ENCODE measurements at places on chromosomes 11 and 22.

GRCh38 chr11:105389952-105390351 is 219.9 kb upstream of the GRIA4 start:
- no peak for DNase-seq

GRCh38 chr22:49519117-49519737 is 308.4 kb downstream of the BRD1 start:
- no peak for DNase-seq

- no peak for DNase-seq
Measured at GRCh38 chr11:101866619-101867491, 48.0 kb upstream of the CEP126 start.

DNA sequence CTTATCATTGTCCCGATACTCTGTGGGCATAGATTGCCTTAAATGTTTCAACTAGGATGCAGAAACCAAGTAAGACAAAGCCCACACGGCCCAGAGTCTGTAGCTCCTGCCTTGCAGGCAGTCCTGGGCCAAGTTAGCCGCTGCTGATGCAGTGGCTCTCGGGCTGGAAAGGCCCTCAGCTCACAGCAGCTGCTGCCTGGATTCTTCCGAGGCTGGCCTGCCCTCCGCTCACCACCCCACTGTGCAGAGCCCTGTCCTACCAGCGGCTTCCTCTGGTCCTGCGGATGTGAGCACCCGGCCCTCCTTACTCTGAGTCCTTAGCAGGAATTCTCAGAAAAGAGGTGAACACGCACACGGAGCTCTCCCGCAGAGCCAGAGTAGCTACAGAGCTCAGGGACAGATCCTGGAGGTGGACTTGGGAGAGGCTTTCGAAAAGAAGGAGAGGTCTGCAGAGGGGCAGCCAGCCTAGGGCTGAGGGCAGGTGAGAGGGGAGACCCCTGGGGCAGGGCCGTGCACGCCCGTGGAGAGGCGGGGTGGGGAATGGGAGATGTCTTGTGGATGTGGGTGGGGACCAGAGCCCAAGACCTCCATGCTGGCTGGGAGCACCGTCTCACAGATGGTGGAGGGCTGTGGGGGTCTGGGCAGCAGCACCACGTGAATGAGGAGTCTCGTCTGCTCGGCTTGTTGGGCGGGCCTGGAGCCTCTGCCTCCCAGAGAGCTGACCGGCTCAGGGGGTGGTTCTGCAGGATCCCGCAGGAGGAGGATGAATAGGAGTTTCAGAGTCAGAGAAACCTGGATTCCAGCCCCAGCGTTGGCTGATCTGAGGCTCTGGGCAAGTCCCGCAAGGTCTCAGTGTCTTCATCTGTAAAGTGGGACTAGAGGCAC is 117.4 kb upstream of the B3GAT1 start:
- DNase-seq = no peak

DNA sequence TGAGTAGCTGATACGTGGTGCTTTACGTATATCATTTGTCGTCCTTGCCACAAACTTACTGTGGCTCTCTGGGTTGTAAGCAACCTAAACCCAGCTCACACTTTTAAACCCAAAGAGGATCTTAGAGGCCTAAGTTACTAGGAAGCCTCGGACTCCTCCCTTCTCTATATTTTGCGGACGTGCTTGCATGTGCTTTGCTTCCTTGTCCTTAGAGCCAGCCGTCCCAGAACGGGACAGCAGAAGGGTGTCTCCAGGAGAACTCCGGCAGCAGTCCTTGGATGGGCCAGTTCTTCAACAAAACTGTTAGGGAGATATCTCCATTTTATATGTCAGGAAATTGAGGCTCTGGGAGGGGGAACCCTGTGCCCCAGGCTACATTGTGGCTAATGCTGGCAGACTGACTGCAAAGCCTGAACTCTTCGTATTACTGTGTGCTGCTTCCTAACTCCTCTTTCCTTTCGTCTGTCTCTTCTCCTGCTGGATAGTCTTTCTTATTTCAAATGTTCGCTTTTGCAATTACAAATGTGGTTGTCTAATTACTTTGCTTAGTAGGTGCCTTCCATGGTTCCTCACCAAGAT is 33.8 kb downstream of the TNRC6B start:
- no peak for DNase-seq

DNA sequence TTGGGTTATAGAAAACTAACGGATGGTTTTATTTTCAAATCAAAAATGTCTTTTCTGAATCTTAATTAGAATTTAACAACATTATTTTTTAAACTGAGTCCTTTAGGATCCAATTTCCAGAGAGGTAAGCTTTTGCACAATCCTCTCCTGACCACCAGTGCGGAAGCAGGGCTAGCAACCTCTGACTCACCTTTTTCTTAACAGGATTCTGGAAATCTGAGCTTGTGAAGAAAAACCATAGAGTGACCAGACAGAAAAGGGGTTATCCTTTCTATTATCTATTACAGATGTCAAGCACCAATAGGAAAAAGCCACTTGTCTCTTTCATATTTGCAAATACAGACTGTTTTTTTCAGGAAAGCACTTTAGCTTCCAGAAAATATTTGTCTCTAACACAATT is 25.3 kb downstream of the ALG9 start:
- no peak for DNase-seq
